ENCODE measurements at places on chromosomes 3 and 15. TPM values are rescaled to one million over a fixed set of nuclear protein-coding genes. Genes with fewer than 3 reads are reported as not detected.
A peak's percentile ranks its signal among the peaks of the same experiment; 100 is the strongest.

DNA sequence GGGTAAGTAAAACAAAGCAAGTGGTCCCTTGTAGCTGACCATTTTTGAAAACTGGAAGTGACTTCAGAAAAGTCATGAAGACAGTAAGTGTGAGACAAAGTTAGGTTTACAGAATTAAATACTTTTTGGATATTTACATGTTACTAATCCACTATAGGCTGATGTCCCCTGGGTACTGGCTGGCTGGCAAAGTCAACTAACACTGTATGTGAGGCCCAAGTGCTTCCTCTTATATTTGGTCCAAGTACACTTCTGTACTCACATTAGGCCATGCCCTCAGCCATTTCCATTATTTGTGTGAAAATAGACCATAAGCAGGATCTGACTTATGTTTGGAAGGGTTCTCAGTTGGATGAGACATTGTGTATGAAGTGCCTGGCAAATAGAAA, 5.5 kb upstream of the LEKR1 start:
- DNase-seq: no peak

DNA sequence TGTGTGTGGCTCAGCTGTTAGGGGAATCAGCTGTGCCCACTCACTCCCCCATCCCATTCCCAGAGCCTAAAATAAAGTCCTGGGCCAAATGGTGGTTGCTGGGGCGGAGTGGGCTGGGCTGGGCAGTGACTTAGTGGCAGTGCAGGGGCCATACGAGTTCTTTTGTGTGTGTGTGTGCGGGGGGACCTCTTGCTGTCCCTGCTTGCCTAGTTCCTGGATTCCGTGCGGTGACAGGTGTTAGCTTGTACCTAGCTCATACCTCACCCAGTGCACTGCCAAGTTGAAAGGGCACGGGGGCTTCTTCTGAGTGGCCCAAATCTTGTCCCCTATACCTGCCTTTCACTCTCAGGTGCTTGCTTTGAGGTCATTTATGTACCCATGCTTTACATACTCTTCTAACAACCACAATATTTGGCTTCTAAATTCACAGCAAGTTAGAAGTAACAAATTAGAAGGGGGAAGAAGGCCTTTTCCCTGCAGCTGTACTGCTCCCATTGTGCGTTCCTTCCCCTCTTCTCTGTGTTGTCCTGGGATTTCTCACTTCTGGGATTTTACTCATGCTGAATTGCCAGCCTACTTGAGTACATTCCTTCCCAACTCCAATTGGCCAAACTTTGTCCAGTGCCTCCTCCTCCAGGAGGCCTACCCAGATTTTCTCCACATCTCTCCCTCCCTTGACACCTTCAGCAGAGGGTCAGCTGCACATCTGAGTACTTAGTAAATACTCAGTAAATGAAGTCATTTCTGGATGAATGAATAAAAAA, 66.3 kb upstream of the POLG start:
- DNase-seq: no peak

CSTA gene
- not detected for total RNA-seq

GRCh38 chr15:25829073-25829472, 34.1 kb downstream of the ATP10A start:
- DNase-seq: no peak

EFHB gene
- total RNA-seq: 1.8 TPM

- DNase-seq: no peak
Observed at GRCh38 chr3:63878394-63879060, 14.9 kb downstream of the ATXN7 start.

GRCh38 chr15:44883199-44883877, 73.1 kb upstream of the TERB2 start:
- no peak for DNase-seq

GRCh38 chr3:16849229-16849628, 35.5 kb upstream of the PLCL2 start:
- no peak for DNase-seq

DNA sequence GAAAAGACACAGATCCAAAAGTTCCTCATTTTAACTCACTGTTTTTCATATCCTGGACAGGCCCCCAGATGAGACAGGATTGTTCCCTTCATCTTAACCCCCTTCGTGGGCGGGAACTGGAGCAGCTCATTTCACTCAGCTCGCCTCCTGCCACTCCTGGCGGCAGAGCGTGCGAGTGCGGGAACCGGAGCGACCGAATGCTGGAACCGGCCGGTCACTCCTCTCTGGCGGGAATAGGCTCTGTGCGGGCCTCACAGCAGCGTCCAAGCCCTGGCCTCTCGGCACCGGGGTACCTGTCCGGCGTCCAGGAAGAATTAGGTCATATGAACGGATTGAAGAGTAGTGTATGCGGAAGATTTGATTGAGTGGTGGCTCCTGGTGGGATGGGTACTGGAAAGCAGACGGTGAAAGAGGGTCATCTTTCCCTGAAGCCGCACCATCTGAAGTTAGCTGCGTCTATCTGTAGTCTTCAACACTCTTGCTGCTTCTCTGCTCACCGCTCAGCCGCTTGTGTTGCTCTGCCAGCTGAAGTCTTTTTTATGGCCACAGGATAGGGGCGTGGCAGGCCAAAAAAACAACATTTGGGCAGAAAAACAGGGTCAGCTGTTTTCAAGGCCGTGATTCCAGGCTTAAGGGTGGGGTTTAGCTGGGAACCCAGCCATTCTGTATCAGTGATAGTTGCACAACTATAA, 42.3 kb upstream of the FXR1 start:
- DNase-seq: no peak

DNA sequence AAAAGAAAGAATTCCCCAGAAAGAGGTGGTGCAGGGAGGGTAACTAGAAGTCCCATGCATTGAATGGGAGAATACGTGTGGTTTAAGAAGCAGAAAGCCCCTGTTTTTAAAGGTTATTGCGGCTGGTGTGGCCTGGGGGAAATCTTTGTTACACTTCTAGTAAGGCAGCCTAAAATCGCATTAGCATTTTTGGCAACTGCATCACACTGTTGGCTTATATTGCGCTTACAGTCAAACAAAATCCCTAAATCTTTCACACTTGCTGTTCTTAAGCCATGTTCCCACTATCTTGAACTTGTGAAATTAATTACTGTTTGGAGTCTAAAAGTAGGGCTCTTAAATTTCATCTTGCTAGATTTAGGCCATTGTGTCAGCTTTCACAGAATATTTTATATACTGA, 66.0 kb upstream of the GOLIM4 start:
- DNase-seq: no peak

GRCh38 chr3:61360297-61360965, 109.2 kb upstream of the FHIT start:
- DNase-seq: no peak

- DNase-seq: no peak
Observed at GRCh38 chr3:157444797-157445184, 8.1 kb downstream of the PTX3 start.

DNA sequence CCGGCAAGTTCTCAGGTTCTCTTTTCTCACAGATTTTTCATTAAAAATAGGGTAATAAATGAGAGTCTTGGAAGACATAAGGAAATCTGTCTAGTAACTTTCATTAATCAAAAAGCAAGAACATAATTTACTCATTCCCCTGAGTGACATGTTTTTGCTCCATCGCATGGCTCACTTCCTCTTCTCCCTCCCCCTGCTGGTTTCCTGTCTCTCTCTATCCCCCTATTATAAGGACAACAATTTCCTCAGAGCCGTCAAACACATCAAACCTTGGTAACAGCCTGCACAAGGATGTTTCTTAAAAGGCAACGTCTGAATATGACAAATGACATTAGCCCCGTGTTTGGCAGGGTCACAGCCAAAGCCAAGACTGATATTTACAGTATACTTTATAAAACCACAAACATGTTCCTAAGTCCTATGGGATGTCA, 1149.6 kb downstream of the IGSF11 start:
- no peak for DNase-seq

DNA sequence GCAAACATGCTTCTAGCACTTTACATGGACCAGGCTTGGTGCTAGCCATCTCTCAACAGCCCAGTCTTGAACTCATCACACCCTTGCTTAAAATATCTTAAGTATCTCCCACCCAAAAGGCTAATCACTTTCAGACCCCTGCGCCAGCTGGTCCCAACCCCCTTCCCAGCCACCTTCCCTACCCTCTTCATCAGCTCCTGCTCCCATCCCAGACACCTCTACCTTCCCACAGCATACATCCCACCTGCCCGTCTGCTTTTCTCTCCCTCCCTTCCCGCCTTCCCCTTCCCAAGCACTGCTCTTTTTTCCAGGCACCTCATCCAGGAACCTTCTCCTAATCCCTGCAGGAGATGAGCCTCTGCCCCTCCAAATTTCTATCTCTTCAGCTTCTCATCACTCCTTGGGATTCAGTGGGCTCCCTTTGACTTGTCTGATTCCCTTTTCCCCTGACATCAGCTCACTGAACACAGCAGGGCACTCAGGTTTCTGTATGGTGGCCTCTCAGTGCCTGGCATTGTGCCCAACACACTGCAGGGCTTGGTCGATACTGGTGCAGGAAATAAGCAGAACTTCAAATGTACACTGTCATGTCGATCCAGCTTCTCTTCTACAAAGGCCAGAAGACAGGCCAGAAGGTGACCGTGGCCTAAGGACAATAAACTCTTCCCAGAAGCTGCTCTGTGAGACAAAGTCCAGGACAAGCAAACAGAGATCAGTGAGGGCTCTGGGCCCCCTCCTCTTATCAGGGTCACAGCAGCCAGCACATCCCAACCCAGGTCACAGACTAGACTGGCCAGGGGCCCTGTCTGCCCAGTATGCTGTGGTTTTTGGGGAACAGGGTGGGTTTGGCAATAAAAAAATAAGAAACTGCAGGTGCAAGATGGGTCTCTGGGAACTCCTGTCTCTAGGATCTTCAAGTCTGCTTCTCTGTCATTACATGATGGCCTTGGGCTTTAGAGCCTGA, 2.2 kb upstream of the ITIH1 start:
- DNase-seq: peak; percentile 79

DNA sequence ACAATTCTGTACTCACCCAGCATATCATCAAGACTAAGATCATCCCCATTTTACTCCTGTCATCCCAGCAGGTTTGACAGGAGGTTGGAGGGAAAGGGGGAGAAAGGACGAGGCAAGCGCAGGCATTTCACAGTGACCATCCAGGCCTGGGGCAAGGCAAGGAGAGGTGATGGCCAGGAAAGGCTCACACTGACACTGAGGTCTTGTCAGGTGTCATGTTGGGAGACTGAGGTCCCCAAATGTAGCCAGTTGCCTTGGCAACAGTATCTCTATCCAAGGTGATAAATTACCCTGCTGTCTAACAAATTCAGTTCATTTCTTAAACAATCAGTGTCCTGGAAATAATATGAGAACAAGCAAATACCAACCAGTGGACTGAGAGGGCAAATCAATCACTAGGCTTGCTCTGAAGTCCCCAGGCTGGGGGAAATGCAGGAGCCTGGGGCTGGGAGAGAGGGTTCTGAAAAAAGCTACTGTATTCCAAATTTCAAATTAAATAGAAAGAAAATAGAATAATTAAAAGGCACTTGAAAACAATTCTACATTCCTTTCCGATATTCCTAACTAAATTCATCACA, 172.8 kb downstream of the OSBPL10 start:
- no peak for DNase-seq

DNA sequence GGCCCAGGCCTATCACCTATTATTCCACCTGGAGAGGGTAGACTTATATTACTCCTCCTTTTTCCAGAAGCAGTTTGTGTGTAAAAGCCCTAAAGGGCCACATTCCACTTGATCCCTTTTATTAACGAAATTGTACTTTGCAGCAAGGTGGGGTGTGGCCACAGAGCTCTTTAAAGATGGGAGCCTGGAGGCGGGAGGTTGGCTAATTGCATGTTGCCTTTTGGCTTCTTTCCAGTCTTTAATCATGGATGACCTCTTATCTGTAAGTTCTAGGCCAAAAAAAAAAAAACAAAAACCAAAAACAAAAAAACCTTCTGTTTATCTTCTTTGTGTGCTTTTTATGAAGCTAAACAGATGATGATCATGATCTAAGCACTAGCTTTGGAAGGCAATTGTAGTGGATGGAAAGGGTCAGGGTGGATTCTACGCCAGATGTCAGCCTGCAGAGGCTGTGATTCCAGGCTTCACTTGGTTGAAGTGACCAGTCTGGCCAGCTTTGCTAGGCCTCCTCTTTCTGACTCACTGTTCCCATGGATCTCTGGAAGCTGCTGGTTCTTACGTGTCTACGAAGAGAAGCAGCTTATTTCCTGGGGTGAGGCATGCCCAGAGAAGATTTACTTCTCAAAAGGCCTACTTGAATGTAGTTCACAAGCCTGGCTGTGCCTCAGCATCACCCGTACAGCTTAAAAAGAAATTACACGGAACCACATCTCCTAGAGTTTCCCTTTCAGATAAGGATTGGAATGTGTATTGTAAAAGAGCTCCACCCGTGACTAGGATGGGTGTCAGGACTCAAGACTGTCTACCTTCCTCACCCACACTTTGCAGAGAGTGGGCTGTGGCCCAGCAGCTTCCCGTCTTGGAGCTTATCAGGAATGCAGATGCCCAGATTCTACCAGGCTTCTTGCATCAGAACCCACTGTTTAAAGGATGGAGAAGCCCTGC, 330.9 kb upstream of the C2CD4B start:
- DNase-seq: no peak

LINGO1 gene
- total RNA-seq: 2.1 TPM
